Activated T-helper 1 cell treated with anti-CD3 and anti-CD28 coated beads, Interleukin-2, amount 50 U/mL, for 16 hours (primary cell): ENCODE measurements at places on chromosomes 4 and X.
A peak's percentile ranks its signal among the peaks of the same experiment; 100 is the strongest.

DNA sequence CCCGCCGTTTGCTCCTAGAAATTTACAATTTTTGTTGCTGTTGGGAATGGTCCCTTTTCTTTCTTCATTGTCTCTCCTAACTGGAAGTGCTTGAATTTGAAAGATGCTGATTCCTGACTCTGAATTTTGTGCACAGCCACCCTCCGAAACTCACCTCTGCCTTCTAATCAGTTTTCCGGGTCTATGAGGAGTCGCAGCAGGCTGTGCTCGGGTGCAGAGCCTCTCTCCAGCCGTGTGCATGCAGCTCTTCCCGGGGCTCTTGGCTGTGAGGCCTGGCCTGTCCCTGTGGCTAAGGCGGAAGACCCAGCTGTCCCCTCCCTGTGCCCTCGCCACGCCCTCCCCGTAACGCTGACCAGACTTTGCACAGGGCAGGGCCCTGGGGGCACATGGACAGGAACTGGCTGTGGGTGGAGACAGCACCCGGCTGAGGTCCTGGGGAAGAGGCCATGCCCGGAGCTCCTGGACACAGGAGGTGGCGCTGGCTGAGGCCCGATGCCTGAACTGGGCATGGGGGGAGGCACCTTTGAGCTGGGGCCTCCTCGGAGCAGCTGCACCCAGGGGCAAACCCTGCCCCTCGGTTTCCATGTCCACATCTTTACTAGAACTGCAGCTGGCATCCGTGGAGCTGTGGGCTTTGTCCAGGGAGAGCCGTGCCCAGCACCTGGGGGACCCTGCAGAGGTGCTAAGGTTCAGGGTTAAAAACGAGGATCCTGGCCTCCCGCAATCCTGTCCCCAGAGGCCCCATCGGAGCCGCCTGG is 32.6 kb upstream of the SPON2 start:
- peak; percentile 2 for DNase-seq

GRCh38 chrX:74922922-74923543 is 2.2 kb downstream of the NEXMIF start:
- DNase-seq = no peak

DNA sequence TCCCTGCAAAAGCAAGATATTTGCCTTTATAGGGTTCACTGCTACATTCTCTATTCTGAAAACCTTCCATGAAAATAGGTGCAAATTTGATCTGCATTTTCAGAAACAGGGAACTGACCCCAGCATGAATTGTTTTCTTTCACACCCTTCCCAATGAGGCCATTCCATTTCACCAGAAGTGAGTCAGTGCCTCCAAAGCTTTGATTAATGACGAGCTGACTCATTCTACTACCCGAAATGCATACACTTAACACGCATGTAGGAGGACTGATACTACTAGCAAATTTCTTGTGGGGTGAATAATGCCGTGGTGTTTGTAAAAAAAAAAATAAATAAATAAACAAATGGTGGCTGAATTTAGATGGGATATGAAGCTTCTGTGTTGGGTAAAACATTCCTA is 146.9 kb upstream of the FGF13 start:
- no peak for DNase-seq

GRCh38 chr4:124066595-124066994 is 645.9 kb downstream of the ANKRD50 start:
- DNase-seq = no peak

GRCh38 chr4:172898715-172899114 is 269.9 kb upstream of the GALNT7 start:
- no peak for DNase-seq

DNA sequence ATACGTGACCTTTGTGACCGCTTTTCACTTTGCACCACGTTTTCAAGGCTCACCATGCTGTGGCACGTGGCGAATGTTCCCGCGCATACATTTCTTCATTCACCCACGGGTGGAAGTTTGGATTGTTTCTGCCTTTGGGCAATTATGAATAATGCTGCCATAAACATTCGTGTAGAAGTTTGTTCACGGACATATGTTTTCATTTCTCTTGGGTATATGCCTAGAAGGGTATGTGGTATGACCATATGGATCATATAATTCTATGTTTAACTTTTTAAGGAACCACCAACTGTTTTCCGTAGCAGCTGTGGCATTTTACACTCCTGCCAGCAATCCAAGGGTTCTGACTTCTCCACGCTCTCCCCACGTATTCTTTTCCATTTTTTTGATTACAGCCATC is 60.9 kb upstream of the MXD4 start:
- DNase-seq = no peak
